ENCODE measurements at places on chromosomes 7 and 10.

DNA sequence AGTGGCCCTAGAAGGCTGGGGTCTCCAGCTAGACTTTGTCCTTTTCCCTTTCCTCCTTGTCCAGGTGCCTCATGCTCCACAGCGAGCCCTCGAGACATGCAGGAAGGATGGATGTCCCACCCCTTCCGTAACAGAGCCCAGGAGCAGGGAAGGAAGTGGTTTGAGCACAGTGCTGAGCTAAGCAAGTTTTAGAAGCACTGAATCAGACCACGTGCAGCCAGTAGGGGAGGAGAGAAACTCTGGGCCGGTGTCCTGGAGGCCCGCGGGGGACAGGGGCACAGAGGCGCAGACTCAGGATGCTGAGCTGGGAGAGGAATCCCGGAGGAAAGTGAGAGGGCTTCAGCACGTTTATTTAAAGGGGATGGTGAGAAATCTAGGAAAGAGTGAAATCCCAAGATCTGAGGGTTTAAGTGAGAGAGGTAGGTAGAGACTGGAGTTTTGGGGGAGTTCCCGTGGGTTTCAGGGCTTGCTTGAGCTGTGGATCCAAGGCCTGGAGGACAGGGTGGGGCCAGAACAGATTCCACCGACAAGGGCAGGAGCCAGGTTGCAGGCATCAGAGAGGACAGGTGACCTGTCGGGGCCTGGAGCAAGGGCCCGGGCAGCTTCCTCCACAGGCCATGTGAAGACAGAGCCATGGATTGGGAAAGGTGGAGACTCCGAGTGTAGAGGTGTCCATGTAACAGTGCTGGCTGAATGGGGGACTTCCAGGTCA lies 4.4 kb upstream of the IRF5 start:
- DNase-seq, result no peak

DNA sequence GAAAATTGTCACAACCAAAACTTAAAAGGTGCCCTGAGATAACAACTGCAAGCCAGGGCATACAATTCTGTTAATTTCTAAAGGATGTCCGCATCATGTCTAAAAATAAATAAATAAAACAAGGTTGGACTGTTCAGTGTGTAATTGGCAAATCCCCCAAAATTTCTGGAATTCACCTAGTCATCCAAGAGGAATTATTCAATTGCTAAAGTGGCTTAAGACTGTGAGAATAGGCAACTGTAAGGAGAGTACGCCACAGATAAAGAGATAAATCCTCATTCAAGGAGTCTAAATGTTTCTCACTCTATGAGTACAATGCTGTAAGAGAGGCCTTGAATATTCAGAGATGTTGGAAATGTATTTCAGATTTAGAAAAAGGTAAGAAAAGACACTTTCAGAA lies 37.2 kb downstream of the PIK3AP1 start:
- DNase-seq, result peak; percentile 44

- DNase-seq, result peak; percentile 97
Measured at GRCh38 chr10:62083412-62084267, 182.1 kb downstream of the ARID5B start.

DNA sequence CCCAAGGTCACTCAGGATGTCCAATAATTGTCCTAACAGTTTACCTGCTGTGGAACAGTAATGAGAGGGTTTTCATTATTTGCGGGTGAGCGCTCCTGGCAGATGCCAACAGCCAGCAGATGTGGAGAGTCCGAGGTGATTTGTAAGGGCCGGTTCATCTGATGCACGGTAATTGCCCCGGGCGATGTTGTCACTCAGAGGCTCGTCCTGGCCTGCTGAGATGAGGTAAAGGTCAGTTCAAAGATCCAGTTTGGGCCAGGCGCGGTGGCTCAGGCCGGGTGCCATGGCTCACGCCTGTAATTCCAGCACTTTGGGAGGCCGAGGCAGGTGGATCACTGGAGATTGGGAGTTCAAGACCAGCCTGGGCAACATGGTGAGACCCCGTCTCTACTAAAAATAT lies 16.9 kb downstream of the LHPP start:
- DNase-seq, result no peak

- no peak for DNase-seq
Measured at GRCh38 chr7:100885440-100886141, 3.9 kb downstream of the UFSP1 start.

DNA sequence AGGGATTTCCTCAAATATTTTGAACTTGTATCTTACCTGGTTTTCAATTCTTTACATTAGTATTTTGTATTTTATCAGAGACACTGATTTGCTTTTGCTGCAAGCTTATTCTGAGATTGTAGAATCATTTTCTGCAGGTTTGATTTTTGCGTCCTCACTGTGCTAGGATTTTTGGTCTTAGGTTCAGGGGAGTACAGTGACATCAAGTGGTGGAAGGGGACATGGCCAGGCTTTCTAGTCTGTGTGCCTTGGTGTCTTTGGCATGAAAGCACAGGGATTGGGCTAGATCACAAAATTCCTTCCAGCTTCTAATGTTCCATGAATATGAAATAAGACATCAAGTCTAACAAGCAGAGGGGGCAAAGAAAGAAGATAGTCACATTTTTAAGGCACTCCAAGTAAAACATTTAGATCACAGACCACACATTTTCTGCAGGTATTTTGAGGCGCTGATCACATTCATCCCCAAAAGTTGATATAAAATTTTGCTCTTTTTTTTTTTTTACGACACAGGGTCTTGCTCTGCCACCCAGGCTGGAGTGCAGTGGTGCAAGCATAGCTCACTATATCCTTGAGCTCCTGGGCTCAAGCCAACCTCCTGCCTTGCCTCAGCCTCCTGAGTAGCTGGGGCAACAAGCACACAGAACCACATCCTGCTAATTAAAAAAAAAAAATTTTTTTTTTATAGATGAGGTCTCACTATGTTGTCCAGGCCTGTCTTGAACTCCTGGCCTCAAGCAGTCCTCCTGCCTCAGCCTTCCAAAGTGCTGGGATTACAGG lies 124.4 kb downstream of the PON1 start:
- peak; percentile 63 for DNase-seq

DNA sequence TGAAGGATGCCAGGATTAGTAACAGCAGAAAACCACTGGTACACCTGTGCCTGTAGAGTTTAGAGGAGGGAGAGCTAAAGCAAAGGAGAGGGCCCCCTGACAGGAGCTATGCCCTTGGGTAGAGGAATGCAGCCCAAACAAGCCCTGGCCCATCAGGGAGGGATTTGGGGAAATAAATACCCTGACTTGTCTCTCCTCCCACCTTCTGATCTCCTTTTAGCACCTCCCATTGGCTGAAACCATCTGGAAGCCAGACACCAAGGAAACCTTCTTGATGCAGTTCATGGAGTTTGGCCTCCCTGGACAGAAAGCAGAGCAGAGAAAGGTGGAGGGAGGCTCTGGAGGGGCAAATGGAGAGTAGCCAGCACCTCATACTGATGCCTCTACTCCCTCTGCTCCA lies 45.3 kb downstream of the ADRA2A start:
- DNase-seq, result no peak

DNA sequence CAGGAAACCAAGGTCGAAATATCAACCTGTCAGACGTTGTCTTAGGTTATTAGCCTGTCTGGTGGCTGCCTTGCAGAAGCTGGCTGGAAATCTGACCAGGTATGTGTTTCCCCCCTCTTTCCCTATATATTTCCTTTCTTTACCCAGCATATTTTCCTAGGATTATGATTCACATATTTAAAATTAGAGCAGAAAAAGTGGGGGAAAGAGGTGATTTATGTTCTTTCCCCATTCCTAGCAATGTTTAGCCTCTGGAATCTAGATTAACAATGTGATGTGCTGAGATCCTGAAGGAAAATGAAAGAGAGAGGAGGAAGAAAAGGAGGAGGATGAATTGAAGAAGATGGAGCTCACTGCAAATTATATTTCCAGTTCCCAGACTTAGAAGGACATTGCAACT lies 421.4 kb upstream of the AUTS2 start:
- DNase-seq, result no peak

DNA sequence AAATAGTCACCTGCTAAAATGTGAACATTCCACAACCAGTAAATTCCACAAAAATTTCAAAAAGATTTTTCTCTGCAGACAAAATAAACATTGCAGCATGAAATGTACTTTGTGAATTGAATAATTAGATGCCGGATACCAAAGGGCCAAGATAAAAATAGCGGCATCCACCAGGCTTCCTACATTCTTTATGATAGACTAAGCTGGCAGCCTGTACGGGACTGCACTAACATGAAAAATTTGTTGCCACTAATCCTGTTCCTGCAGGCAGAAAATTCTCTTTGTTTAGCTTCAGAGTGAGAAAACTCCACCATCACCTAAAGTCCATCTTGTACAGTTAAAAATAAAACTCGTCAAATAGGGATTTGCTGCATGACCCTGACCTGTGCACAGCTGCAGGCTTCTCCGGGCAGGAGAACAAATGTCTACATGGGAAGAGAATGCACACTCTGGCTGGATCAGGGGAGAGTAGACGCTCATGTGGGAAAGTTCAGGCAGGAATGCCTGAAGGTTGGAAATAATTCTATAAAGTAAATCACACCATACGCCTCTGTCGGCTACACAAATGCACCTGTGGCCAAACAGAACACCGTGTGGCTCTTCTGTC lies 15.6 kb upstream of the ADO start:
- DNase-seq, result peak; percentile 51

- no peak for DNase-seq
Measured at GRCh38 chr10:133104963-133105640, 17.4 kb downstream of the ADGRA1 start.

DNA sequence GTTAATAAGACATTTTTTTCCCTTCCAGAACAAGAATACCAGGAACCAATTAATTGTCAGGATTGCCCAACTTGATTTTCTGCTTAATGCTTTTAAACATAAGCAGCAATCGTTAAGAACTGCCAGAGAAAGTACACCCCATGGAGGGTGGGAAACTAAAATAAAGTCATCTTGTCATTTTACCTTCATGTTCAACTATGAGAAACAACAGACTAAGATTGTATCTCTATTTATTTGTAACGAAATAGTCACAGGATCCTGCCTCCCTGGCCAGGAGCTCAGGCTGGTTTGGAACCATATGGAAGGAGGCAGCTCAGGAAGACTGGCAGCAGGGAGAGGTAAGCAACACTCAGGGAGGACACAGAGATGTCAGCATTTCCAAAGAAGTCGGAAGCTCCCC lies 129.6 kb downstream of the TNS3 start:
- DNase-seq, result no peak

DNA sequence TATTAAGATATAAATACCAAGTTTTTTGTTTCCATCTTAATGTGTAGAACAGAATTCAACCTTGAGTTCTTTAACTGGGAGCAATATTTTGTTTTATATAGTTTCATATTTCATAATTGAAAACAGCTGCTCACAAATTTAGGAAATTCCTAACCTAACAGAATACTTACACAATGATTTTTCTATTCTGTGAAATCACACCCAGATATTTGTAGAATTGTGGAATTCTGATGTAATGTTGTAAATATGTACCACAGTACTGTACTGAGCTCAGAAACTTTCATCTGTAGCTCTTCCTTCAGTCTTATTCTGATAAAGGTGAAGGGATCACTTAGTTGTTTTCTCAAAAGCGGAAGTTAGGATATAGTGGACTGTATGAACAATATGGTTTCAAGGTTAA lies 143.4 kb upstream of the GLI3 start:
- peak; percentile 47 for DNase-seq

- no peak for DNase-seq
Measured at GRCh38 chr10:74118804-74119203, 31.8 kb downstream of the AP3M1 start.

DNA sequence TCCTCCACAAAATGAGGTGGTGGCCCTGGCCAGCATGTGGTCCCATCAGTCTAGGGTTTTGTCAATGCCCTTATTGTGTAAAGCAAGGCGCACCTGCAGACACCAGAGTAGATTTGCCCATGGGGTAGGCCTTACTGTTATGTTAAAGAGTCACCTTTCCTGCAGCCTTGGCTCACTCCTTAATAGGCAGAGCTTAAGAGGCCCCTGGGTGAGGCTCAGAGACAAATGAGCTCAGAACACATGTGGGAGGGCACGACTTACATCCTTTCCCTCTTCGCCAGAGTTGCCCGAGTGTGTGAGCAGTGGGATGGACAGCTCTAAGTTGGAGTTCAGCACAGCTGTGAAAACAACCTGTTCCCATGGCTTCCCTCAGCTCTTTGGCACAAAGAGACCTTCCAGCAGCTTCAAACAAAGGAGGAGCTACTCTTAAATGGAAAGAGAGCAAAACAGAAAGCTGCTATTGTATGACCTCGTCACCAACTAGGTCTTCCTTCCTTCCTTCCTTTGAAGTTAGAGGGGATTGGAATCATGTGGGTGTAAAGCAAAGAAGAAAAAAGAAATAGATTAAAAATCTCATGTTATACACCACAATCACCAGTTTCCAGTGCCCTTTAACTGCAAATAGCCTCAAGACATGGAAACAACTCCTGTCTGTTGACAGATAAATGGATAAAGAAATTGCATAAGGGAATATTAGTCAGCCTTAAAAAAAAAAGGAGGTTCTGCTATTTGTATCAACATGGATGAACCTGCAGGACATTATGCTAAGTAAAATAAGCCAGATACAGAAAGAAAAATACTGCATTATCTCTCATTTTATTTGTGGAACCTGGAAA lies 11.9 kb upstream of the XPNPEP1 start:
- peak; percentile 79 for DNase-seq

DNA sequence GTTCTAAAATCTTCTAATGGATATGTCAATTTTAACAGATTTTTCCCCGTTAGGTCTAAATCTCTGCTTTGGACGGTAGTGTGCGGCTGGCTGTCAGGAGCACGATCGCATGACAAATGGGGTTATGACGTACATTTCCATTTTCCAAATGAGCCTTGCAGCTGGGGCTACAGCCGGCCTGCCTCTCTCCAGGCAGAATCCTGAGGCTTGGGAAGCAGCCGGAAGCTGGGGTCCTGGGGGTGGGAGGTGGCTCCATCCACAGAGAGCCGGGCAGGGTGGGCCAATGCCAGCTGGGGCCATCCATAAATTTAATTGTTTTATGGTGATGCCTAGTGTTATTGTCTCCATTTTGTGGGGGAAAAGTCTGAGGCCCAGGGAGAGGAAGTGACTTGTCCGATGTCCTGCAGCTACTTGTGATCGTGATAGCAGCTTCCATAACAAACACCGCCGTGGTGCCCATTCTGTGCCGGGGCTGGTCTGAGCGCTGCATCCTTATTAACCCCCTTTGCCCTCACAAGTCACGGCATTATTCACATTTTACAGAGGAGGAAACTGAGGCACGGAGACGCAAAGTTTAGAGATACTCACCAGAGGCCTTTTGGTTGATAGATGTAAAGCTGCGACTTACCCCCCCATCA lies 53.0 kb upstream of the EBF3 start:
- DNase-seq, result no peak

- no peak for DNase-seq
Measured at GRCh38 chr7:81926-82756, 110.2 kb upstream of the FAM20C start.

GRCh38 chr10:116809483-116810119 lies 39.7 kb upstream of the ENO4 start:
- no peak for DNase-seq

DNA sequence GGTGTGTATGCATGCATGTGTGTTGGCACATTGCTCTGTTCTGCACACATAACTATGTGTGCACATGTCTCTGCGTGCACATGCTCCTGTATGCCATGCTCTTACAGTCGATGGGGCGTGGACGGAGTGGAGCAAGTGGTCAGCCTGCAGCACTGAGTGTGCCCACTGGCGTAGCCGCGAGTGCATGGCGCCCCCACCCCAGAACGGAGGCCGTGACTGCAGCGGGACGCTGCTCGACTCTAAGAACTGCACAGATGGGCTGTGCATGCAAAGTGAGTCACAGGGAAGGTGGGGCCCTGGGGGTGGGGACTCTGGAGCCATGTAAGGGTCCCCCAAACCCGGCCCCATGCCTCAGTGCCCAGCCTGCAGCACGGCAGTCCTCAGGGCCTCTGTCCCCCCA lies 30.6 kb upstream of the SLC29A3 start:
- no peak for DNase-seq

Measured in fibroblast of the aortic adventitia (primary cell).